Spleen (tissue), 13 donors: ENCODE measurements at places on chromosomes 16 and 17. TPM values are rescaled to one million over a fixed set of nuclear protein-coding genes. Genes with fewer than 3 reads are reported as not detected.

The SLC38A8 gene
- polyA plus RNA-seq = not detected

The FNDC8 gene
- polyA plus RNA-seq = 0.10 TPM

The PTX4 gene
- polyA plus RNA-seq = 0.03 TPM

DNA sequence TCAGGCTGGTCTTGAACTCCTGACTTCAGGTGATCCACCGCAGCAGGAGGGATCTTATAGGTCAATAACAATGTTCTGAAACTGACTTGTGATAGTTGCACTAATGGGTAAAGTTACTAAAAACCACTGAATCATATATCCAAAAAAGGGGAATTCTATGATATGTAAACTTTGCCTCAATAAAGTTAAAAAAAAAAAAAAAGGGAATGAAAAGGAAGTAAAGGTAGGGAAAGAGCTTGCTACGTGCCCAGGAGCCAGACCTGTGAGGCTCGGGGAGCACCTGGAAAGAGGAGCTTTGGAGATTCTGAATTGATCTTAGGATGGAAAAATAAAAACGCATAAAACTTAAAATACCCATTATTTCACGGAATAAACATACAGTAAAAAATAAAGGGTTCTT is 20.8 kb upstream of the TRAP1 start:
- DNase-seq = no peak

DNA sequence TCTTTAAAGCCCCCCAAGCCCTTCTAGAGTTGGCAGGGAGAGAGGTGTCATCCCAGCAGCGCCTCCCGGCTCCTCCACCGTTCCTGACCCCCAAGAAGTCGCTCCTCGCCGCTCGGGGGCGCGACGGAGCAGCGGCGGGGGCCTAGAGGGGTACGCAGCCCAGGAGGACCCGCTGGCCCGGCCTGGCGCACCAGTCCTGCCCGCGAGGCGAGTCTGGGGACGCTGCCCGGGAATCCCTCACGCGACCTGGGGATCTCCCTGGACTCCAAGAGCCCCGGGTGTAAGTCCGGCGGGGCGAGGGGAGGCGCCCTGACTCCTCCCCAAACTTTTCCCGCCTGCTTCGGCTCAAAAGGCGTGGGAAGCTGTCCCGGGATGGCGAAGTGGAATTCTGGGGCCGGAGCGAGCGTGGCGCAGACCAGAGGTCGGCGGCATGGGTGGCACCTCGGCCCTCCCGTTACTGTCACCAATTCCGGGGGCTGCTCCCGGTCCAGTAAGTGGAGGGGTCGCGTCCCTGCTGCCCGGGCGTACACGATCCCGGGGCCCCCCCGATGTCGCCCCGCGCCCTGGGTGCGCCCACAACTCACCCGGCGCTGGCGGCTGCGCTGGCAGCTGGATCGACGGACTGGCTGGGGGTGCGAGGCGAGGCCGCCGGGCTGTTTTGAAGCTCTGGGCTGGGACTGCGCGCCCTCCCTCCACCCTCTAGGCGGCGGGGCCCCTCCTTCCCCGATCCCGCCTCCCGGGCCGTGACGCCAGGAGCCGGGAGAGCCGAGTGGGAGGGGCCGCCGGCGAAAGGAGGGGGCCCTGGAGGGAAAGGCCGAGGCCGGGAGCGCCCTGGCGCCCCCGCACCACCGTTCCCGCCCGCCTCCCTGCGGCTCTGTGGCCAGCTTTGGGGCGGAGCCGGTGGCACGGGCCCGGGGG is at the start of gene EMP2:
EMP2 (minus strand) TSS at position 634 of the 918 bp plus-strand sequence. CDS start 32,981 bp downstream, outside the sequence.
- peak; percentile 78 for DNase-seq

DNA sequence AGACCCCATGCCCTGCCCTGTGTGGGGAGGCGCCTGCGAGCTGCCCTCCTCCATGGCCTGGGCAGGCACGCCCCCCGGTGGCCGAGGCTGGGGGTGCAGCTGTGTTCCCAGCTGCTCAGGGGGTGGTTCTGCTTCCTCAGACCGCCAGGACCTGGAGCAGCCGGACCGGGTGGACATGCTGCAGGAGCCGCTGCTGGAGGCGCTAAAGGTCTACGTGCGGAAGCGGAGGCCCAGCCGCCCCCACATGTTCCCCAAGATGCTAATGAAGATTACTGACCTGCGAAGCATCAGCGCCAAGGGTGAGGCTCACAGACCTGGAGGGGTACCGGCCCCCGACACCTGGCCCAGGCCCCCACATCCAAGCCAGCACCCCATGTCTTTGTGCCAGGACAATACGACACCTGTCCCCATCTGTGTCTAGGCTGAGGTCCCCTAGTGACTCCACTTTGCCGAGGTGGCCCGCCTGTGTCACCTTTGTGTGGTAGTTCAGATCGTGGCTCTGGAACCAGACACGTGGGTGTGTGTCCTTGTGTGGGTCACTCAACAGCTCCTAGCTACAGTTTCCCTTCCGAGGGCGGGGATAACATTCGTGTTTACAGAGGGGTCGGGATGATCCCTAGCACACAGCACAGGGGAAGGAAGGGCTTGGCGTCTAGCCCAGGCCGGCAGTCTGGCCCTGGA is 9.3 kb downstream of the GJD3 start:
- peak; percentile 95 for DNase-seq

The SLC5A10 gene
- 1.9 TPM for polyA plus RNA-seq

The KRT24 gene
- 0.03 TPM for polyA plus RNA-seq

The NPIPA7 gene
- polyA plus RNA-seq = 18.1 TPM

The AHSP gene
- 0.76 TPM for polyA plus RNA-seq

GRCh38 chr17:7656958-7657609 is 6.4 kb downstream of the ATP1B2 start:
- DNase-seq = no peak

The ALDH3A1 gene
- 1.2 TPM for polyA plus RNA-seq

- DNase-seq = no peak
These were observed 491.0 kb upstream of the CDH5 start for GRCh38 chr16:65875381-65876055.

DNA sequence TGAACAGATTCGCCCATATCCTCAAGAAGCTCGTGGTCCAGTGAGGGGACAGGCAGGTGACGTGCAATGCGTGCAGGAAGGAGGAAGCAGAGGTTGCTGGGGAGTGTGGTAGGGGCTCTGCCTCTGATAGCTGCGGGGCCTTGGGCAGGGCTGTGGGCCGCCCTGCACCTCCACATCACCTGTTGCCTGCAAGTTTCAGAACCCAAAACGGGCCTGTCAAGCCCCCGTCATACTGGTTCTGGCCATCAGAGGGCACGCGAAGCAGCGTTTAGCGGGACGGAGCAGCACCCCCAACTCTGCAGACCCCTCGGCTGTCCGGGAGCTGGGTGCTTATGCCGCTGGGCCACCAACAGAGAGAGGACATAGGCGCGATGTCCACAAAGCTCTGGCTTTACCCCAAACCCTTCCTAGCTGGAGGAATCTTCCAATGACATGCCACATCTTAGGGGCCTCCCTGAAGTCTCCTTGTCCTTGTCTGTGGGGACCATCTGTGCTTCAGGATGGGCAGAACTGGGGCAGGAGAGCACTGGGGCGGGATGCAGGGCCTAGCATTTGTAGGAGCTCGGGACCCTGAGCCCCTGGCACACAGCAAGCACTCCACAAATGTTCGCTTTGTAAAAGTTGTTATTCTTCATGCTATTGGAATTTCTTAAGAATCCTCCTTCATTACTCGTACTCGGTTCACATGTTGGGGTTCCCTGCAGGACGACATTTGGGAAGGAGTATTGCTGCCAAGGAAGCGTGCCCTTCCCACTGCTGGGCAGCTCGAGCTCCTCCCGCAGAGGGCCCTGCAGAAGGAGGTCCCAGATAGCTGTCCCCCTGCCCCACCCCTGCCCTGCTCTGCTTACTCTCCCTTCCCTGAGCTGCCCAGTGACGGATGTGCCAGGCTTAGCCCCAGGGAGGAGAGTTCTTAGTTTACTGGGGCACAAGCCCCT is 64.3 kb downstream of the CNGB1 start:
- no peak for DNase-seq

The AGRP gene
- 0.22 TPM for polyA plus RNA-seq

- DNase-seq = peak; percentile 80
These were observed 458.0 kb upstream of the ASIC2 start for GRCh38 chr17:33750943-33751701.

- no peak for DNase-seq
These were observed 532 bp downstream of the CNTNAP1 start for GRCh38 chr17:42682722-42683403.

The CHST6 gene
- 0.06 TPM for polyA plus RNA-seq

DNA sequence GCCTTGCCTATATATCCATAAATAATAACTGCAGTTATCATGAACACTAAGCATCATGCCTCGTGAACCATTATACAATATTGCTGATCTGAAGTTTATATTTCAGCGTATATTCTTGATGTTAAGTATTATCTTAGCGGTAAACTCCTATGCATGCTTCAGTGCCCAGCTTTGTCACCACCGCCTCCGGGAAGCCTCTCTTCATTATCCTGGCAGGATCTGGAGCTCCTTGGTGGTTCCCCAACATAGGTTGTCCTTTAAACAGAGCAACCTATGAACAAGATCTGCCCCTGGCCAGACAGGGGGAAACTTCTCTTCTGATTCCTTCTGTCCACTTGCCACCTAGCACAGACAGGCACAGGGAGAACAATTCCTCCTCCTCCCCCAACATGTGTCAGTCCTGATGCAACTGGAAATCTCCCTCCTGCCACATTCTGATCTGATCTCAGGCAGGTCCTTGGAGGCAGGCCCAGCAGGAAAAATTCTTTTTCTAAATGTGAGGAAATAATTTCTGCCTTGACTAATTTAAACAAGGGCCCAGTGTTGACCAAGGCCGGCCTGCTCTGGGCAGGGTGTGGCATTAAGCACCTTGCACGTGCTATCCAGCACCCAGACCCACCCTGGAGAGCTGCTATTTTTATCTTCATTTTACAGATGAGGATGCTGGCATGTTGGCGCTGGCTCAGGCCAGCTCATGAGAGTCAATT is 22.4 kb downstream of the SPNS2 start:
- DNase-seq = no peak

The C16orf82 gene
- not detected for polyA plus RNA-seq

GRCh38 chr16:10613785-10614485 is 33.5 kb upstream of the EMP2 start:
- DNase-seq = no peak

- DNase-seq = peak; percentile 50
These were observed 10.0 kb upstream of the ATP2A3 start for GRCh38 chr17:3974138-3974687.

DNA sequence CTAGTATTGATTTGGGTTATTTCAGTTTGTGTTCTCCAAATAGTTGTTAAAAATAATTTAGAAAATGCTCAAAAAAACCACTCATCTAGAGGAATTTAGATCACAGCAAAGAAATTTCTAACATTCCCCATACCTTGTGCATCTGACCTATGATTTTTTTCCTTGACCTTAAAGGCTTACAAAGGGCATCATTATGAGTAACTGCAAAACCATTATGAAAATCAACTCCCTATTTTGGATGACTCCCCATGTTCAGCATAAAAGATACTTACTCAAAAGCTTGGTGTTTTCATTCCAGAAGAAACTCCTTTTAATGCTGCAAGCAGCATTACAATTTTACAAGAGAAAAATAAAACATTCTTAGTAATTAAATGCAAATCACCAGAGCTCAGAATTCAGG is 83.2 kb downstream of the GRIN2A start:
- DNase-seq = no peak

The NSF gene
- polyA plus RNA-seq = 9.2 TPM

The VAT1L gene
- polyA plus RNA-seq = 0.06 TPM

- no peak for DNase-seq
These were observed 126.8 kb upstream of the PSMD7 start for GRCh38 chr16:74169687-74170376.

DNA sequence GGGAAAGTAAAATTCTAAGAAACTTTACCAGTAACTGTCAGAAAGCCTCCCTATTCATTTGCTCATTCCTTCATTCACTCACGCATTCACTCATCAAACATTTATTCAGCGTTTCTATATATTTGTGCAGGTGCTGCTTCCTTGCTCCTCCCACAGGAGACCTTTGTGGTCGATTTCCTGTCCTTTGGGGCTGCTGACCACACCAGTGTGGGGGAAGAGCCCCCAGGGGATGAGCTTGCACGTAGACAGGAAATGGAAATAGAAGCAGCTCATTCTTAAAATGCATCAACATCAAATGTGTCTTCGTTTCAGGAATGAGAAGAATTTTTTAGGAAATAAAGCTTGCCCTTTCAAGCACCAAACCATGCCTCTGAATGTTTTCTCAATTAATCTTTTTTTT is 9.6 kb downstream of the PIK3R6 start:
- no peak for DNase-seq

The BICDL2 gene
- 0.22 TPM for polyA plus RNA-seq

The MYO15B gene
- polyA plus RNA-seq = 402 TPM

DNA sequence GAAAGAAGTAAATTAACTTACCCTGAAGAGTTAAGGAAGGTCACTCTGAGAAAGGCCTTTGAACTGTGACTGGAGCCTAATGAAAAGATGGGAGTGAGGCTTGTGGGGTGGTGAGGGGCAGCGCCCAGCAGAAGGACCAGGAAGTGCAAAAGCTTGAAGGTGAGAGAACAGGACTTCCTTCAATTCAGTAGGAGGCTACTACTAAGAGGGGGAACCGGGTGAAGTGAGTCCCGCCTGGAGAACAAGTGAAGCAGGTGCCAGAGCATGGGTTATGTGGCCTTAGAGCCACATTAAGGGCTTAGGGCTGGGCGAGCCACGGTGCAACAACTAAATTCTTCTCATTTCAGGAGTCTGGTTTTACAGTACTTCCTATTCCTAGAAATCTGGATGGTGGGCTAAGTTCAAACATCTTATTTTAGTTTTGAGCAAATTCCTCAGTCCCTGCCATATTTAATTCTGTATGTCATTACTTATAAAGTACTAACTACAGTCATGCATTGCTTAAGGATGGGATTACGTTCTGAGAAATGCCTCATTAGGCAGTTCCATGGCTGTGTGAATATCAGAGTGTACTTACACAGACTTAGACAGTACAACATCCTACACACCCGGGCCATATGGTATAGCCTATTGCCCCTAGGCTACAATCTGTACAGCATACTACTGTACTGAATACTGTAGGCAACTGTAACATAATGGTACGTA is 5.1 kb downstream of the CFAP20 start:
- no peak for DNase-seq

The PHLPP2 gene
- polyA plus RNA-seq = 1.1 TPM

GRCh38 chr17:43405861-43406260 is 7.1 kb downstream of the ARL4D start:
- no peak for DNase-seq

The TPPP3 gene
- 5.6 TPM for polyA plus RNA-seq

- no peak for DNase-seq
These were observed 7.5 kb upstream of the SLC35B1 start for GRCh38 chr17:49715216-49715615.

The SULT1A2 gene
- polyA plus RNA-seq = 3.9 TPM

The RFNG gene
- polyA plus RNA-seq = 41.5 TPM

DNA sequence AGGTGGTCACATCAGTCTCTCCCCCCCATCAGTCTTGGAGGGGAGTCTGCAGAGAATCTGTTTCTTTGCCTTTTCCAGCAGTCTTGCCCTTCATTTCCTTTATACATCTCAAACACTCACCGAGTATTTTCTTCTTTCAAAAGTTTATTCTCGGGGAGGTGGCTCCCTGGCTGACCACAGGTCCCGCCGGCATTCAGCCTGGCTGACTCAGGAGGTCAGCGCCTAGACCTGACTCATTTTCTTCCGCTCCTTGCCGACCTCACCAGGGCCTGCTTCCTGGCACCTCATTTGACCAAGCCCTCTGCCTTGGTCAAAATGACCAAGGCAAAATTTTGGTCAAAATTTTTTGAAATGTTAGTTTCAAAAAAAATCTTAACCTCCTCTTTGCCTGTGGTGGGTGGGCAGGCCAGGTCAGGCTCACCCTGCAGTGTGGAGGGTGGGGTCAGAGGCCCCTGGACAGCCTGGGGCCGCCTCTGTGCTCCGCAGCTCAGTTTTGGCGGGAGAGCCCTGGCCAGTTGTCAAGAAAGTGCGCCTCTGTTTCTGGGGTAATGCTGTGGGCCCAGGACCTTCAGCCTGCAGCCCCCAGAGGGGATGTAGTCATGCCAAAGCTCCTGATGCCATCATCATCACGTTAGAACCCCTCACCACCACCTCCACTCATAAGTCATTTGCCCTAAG is 165.6 kb downstream of the SPECC1 start:
- DNase-seq = no peak

The CHST5 gene
- polyA plus RNA-seq = 0.06 TPM
